ENCODE measurements at places on chromosomes 11 and 22.

- no peak for DNase-seq
Observed at GRCh38 chr11:3099178-3099577, 42.0 kb upstream of the CARS1 start.

DNA sequence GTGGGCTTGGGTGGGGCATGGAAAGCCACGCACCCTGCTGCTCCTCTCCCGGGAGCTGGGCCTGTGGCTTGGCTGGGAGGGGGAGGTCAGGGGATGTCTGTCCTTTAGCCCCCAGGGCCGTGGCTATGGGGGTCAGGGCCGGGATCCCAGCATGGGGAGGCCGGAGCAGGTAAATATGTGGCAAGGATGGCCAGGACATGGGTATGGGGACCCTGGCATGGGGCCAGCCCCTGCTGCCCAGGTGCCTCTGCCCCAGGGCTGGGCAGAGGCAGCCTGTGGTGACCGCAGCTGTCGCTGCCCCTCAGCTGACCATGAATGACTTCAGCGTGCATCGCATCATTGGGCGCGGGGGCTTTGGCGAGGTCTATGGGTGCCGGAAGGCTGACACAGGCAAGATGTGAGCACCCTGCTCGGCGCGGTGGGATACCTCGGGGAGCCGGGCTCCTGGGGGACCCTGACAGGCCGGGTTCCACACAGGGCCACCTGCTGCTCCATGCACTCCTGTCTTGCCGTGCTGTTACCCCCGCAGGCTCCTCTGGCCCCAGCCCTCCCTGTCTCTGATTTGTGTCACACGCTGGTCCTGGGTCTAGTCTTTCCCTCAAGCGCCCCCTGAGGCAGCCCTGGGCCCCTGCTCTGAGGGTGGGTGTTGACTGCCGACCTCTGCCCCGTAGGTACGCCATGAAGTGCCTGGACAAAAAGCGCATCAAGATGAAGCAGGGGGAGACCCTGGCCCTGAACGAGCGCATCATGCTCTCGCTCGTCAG is 8.1 kb upstream of the ANKRD13D start:
- no peak for DNase-seq

DNA sequence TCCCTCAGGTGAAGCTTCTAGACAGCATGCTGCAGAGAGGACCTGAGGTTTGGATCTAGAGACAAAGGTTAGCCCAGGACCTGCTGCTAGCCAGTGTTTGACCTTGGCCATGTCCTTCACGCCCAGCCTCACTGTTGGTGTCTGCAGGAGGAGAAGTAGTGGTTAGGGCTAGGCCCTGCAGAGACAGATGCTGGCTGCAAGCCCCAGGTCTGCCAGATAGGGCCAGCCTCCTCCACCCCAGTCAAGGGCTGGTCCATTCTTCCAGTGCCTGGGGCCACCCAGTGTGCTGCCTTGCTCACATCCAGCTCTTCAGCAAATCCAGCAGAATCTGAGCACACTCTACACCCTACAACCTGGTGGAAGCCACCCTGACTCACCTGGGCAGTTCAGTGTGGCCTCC is 21.5 kb upstream of the MIEF1 start:
- DNase-seq: no peak

DNA sequence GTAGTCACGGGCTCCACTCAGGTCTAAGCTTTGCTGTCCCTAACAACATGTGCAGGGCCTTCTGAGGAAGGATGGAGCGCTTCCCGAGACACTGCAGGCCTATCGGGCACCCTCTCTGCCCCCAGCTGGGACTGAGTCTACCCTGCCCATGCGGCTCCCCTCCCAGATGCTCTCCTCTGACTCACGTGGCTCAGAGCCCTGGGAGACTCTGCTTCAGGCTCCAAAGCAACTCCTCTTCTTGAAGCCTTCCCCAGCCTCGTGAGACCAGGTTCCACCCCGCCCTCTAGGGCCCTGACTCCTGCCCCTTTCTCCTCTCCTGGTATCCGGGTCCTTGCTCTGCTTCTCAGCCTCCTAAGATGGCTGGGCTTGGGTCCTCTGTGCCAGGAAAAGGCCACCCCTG is 28.4 kb upstream of the ARFGAP3 start:
- DNase-seq: no peak

- DNase-seq: no peak
Observed at GRCh38 chr22:20968281-20968977, 1.4 kb downstream of the AIFM3 start.

DNA sequence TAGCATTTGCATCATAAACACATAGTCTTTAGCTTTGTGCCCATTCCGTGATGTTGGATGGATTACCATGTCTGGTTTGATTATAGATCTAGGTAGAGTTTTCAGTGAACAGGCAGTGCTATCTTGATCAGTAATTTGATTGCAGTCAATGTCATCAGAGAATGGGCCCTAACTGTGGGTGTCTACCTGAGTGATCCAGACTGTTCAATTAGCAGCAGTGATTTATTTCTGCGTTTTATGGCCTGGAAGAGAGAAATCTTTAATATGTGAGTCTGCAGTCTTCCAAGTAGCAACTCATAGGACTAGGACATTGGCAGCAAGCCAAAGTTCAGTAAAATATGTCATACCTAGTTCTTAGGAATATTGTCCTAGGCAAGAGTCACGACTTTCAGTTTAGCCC is 80.3 kb downstream of the CASP12 start:
- DNase-seq: no peak

DNA sequence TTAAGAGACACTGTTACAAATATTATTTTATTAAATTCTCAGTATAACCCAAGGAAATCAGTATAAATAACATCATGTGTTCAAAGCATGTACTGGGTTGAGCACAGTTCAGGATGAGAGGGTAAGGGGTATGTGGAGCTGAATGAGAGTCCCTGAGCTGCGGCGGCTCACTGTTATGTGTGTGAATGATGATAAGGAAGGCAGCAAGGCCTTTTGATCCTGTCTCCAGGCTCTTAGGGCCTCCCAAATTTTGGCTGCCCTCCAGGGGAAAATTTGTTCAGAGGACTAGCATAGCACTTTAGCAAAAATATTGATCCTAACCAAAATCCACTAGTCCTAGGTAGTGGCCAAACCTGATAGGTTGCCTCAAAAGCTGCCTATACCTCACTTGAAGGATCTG is 86.1 kb upstream of the SPON1 start:
- no peak for DNase-seq

GRCh38 chr22:44190381-44190976 is 9.8 kb downstream of the PARVG start:
- DNase-seq: no peak

DNA sequence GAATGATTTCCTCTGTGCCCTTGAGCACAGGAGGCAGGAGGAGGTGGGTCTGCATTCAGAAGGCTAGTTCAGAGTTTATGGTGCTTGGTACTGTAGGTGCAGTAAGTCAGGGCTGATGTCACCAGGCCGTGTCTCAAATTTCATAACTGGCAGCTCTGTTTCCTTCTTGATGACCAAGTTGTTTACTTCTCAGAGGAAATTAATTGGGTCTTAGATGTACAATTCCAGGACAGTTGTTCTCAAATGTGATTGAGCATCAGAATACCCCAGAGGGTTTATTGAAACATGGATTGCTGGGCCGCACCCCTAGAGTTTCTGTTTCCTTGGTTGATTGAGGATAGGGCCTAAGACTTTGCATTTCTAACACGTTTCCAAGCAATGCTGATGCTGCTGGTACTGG is 6.2 kb downstream of the AMOTL1 start:
- no peak for DNase-seq

GRCh38 chr11:7673724-7674434 is 579 bp upstream of the CYB5R2 start:
- no peak for DNase-seq

GRCh38 chr22:35601013-35601580 is 16.0 kb downstream of the MB start:
- no peak for DNase-seq

GRCh38 chr11:96145163-96145585 is 197.8 kb downstream of the MAML2 start:
- DNase-seq: no peak

DNA sequence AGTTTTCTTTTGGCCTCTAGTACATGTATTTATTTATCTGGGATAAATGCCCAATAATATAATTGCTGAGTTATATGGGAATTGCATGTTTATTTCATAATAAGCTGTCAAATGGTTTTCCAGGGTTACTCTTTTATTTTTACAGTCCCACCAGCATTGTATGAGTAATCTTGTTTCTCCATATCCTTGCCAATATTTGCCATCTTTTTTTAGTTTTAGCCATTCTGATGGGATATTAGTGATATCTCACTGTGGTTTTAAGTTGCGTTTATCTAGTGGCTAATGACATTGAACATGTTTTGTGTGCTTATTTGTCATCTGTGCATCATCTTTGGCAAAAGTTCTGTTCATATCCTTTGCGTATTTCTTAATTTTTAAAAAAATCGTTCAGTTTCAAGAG is 372.8 kb upstream of the CCDC179 start:
- peak; percentile 53 for DNase-seq

GRCh38 chr11:70100280-70100603 is 22.1 kb downstream of the ANO1 start:
- DNase-seq: no peak

DNA sequence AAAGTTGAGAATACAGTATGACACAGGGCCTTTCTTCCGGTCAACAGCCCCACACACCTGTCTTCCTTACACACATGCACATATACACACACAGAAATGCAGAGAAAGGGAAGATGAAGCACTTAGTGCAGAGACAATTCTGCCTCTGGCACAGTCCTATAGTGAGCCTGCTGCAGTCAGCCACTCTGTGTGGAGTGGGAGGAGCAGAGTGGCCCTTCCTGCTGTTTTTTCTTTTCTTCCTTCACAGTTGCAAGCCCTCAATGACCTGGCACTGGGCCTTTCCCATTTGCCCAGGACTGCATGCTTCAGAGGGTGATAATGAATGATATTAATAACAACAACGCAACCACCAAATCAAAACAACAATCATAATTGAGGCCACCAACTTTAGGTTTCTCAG is 527.0 kb upstream of the B3GAT1 start:
- no peak for DNase-seq

- peak; percentile 13 for DNase-seq
Observed at GRCh38 chr11:83816572-83817187, 530.5 kb upstream of the CCDC90B start.

GRCh38 chr11:105297463-105297862 is 157.9 kb upstream of the CARD18 start:
- no peak for DNase-seq

- DNase-seq: no peak
Observed at GRCh38 chr11:116970485-116971292, 127.5 kb downstream of the SIK3 start.

- peak; percentile 75 for DNase-seq
Observed at GRCh38 chr11:9972989-9973388, 309.1 kb downstream of the SWAP70 start.

GRCh38 chr22:47043835-47044721 is 281.6 kb downstream of the TBC1D22A start:
- DNase-seq: no peak

DNA sequence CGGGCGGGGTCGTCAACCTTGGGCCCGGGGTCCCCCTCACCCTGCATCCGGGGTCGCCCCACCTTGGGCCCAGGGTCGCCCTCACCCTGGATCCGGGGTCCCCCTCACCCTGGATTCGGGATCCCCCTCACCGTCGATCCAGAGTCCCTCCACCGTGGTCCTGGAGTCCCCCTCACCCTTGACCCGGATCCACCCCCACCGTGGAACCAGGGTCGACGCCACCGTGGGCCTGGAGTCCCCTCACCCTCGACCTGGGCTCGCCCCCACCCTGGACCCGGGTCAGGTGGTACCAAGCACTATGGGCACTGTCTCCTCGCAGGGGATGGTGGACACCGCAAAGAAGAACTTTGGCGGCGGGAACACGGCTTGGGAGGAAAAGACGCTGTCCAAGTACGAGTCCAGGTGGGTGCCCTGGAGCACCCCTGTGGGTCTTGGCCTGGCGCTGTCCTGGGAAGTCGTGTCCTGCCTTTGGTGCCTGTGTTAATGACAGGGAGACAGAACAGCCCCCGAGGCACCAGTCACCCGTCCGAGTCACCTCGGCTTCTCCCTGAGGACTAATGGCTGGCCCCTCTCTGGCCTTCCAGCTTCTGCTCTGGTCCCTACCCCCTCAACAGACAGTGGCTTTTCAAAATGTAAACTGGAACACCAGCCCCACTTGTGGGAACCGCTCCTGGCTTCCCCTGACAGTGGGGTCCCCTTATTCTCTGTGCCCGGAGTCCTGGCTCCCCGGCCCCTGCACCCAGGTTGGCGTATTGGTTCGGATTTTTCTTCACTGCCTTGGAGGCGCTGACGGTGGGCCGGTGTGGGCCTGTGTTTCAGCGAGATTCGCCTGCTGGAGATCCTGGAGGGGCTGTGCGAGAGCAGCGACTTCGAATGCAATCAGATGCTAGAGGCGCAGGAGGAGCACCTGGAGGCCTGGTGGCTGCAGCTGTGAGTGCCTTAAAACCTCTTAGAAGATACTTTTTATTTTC is 762 bp downstream of the CRELD2 start:
- DNase-seq: no peak

DNA sequence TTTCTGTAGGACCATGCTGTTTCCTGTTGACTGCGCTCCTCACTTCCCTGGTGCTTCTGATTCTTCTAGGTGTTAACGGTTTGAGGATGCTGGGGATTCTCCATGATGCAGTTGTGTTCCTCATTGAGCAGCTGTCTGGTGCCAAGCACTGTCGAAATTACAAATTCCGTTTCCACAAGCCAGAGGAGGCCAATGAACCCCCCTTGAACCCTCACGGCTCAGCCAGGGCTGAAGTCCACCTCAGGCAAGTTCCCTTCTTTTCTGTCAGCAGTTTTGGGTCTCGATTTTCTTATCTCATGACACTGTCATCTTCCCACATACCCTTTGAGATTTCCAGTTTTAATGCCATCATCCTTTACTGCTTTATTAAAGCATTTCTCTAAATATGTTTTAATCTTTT is 7.7 kb upstream of the TTC36 start:
- no peak for DNase-seq

DNA sequence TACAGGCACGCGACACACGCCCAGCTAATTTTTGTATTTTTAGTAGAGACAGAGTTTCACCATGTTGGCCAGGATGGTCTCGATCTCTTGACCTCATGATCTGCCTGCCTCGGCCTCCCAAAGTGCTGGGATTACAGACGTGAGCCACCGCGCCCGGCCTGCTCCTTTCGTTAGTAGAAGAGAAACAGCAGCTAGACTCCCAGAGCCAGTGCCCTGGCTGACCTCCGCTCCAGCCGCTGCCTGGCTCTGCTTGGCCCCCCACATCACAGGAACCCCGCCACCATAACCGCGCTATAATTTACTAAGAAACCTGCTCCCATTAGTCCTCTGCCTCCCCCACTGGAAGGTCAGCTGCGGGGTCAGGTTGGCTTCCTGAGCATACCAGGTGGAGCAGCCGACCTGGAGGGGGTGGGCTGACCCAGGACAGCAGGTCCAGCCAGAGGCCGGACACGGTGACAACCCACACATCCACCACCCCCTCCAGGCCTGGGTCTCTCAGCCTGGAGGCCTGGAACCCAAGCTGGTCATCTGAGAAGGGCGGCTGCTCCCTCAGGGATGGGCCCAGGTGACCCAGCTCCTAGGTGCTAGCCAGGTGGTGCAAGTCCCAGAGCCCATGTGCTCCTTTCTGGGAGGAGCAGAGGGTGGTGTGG is 7.5 kb upstream of the POLDIP3 start:
- no peak for DNase-seq

GRCh38 chr11:118200901-118201680 is 23.7 kb downstream of the JAML start:
- no peak for DNase-seq

- DNase-seq: no peak
Observed at GRCh38 chr11:1447845-1448825, 38.4 kb downstream of the MOB2 start.

- DNase-seq: no peak
Observed at GRCh38 chr22:41310336-41310735, 9.0 kb downstream of the ZC3H7B start.
